ENCODE measurements at places on chromosomes 13 and 19. TPM values are rescaled to one million over a fixed set of nuclear protein-coding genes. Genes with fewer than 3 reads are reported as not detected.
A peak's percentile ranks its signal among the peaks of the same experiment; 100 is the strongest.

The CCL25 gene
- polyA plus RNA-seq = not detected

The KCNK6 gene
- polyA plus RNA-seq = 16.5 TPM

The SSBP4 gene
- 24.1 TPM for polyA plus RNA-seq

The GRK1 gene
- 0.02 TPM for polyA plus RNA-seq

The POSTN gene
- 235 TPM for polyA plus RNA-seq

The FOXA3 gene
- not detected for polyA plus RNA-seq

The TMEM255B gene
- 1.9 TPM for polyA plus RNA-seq

The SLC5A5 gene
- polyA plus RNA-seq = not detected

The TNFRSF19 gene
- polyA plus RNA-seq = 11.6 TPM

DNA sequence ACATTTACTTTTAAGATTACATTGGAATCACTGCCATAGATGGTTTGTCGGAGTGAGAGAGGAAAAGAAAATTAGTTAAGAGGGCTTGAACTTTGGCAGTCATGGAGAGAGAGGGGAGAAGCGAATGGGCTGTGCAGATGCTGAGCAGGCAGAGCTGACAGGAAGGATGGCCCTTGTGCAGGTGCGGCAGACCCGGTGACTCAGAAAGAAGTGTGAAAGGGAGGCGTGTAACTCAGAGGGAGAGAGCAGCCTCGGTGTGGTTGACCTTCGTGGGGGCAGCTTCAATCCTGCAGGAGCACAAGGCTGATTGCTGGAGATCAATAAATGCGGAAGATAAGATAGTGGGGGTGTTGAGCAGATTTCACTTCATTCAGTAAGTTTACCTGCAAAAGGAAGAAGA, 76.9 kb downstream of the TNFSF13B start:
- no peak for DNase-seq

GRCh38 chr13:44305917-44306370, 67.7 kb upstream of the SERP2 start:
- DNase-seq = no peak

DNA sequence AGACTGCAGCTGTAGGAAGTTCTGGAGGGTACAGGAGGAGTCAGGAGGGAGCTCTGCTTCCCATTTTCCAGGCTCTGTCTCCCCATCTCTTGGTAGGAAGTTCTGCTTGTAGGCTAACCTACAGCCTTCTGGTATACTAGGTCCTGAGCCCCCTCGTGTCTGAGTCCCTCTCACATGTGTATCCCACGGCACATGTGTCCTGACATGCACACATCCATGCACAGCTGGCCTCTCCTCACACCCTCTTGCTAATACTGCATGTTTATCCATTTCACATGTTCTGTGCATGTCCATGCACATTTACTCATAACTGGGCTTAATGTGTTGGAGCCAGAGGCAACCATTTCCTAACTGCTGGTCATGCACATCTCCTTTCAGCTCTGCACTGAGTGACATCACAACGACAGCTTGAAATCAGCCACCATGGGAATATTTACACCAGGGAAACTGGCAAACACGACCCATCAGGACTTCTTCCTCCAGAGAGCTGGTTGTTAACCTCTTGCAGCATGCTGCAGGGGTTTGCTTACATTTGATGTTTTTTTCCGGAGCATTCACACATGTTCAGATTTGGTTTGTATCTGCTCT, 3.0 kb downstream of the CD209 start:
- no peak for DNase-seq

GRCh38 chr13:99256283-99256682, 1.9 kb downstream of the GPR18 start:
- no peak for DNase-seq

DNA sequence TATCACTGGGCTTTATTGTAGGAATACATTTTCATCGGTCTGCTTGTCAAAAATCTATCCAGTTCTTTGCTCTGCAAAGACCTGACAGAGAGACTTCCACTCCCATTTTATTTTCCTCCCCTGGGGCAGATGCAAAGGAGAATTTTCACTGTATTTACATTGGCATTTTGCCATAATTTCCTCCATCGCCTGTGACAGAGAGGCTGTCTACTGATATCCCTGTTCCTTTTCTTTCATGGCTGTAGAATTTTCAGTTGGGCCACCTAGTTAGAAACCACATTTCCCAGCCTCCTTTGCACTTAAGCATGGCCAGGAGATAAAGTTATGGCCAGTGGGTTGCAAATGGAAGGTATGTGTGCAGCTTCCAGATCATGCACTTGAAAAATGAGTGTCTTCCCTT, 89.3 kb downstream of the NUFIP1 start:
- DNase-seq = no peak

- no peak for DNase-seq
These were observed 98.9 kb upstream of the SGCG start for GRCh38 chr13:23081901-23082300.

- DNase-seq = peak; percentile 78
These were observed 243.5 kb downstream of the RGCC start for GRCh38 chr13:41700790-41701310.

DNA sequence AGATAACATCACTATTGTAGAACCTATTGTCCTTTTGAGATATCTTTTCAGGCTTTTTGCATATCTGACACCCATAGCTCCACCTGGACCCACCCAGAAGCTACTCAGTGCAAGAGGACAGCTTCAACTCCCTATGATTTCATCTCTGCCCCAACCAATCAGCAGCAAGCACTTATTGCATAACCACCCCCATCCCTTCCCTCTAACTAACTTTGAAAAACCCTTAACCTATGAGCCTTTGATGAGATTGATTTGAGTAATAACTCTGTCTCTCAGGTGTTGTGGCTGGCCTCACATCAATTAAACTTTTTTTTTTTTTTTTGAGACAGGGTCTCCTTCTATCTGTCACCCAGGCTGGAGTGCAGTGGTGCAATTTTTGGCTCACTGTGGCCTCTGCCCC, 13.4 kb upstream of the MTRF1 start:
- DNase-seq = no peak

DNA sequence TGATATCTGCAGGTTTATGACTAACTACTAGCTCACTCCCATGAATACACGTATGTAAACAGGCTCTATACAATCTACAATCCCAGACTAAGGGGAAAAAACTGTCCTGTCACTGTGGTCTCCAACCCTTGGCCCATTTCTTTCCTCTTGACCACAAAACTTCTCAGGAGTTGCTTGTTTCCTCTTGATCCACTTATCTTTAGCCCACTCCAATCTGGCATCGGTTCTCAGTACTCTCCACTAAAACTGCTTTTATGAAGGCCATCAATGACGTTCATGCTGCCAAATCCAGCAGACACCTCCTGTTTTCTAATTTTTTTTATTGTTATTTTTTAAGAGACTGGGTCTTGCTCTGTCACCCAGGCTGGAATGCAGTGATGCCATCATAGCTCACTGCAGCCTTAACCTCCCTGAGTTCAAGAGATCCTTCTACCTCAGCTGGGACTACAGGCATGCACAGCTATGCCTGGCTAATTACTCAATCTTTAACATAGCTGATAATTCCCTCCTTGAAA, 31.9 kb upstream of the USPL1 start:
- DNase-seq = no peak

GRCh38 chr13:60139272-60139671, 24.5 kb downstream of the DIAPH3 start:
- DNase-seq = no peak

GRCh38 chr13:49240017-49240416, 7.7 kb upstream of the CDADC1 start:
- no peak for DNase-seq

DNA sequence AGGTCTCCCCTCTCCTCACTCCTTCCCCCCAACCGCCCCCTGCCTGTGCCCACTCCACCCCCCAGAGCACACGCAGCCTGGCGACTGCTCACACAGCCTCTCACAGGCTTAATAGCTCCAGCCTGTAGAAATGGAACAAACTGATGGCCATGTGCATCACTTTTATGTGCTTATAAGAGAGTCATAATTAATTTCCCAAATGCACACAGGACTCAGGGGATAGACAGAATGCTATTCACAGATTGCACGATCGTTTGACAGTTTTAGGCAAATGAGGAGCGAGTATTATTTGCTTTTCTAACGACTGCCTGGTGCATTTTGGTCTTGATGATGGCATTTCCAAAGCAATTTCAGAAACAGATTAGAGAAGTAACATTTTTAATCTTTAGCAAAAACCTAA, 97.7 kb upstream of the VSTM2B start:
- DNase-seq = no peak
